ENCODE measurements at places on chromosomes 13 and 19.
A peak's percentile ranks its signal among the peaks of the same experiment; 100 is the strongest.

GRCh38 chr13:71967990-71968389, 101.0 kb upstream of the DACH1 start:
- peak; percentile 75 for DNase-seq

GRCh38 chr13:30039511-30039911, 189.1 kb upstream of the UBL3 start:
- no peak for DNase-seq

GRCh38 chr19:23527797-23528196, 132.5 kb upstream of the ZNF91 start:
- DNase-seq = no peak

DNA sequence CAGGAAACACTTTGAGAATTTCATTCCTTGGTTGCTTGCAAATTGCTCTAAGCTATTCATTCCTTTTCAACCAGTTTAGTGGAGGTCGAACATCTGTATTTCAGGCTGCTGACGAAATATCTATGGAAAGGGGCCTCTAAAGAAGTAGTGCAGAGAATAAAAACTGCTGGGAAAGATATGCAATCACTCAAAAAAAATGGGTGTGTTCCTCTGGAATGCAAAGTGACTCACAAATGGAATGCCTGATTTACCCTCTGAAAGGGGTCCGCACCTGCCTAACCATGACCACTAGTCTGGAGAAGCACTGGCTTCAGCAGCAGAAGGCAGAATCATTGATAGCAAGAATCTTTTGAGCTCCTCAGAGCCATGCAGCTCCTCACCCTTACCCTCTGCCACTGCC, 129.4 kb downstream of the PCDH9 start:
- DNase-seq = no peak

- DNase-seq = no peak
Observed at GRCh38 chr13:59447846-59448620, 715.7 kb downstream of the DIAPH3 start.

- DNase-seq = no peak
Observed at GRCh38 chr13:47178090-47178950, 281.5 kb upstream of the HTR2A start.

Data from kidney capillary endothelial cell (primary cell).